Liver (tissue), 10 donors: ENCODE measurements at places on chromosomes 7 and 10. TPM values are rescaled to one million over a fixed set of nuclear protein-coding genes. Genes with fewer than 3 reads are reported as not detected.

GRCh38 chr7:120873401-120873800 is 15.5 kb upstream of the TSPAN12 start:
- DNase-seq, result no peak

- no peak for DNase-seq
Observed at GRCh38 chr7:4861673-4862072, at the start of gene PAPOLB. Gene PAPOLB (minus strand): TSS chr7:4862030. CDS start chr7:4861810, 220 bp downstream.

DNA sequence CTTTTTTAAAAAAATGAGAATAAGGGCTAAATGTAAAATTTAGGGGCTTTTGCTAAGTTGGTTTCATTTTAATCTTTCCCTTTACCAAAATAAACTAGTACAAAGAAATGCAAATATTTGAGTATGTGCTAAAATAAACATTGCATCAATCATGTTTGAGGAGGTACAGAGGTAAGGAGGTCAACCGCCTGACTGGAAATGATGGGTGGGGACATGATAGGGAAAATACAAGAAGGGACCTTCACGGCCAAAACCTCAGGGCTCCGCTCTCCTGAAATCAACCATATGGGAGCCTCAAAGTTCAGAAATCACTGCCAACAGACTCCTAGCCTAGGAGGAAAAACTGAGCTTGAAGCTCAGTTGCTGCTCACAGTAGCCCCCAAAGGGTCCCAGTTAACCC is 207.6 kb downstream of the AHR start:
- DNase-seq, result no peak

DNA sequence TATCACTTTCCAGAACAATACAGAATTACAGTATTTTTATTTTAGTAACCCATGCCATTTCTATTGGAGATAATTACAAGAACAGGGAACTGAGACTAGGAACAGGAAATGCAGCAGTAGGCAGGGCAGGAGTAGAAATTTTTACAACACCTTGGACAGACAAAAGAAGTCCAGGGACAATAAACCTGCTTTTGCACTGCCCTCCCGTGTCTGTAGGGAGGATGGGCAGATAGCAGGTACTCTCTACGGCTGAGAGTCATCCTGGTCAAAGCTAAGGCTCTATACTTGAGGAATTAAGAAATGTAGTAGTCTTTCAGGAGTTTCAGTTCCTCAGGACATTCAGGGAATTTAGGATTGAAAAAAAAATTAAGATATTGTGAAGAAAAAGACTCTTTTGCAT is 63.4 kb downstream of the VAX1 start:
- no peak for DNase-seq

- no peak for DNase-seq
Observed at GRCh38 chr10:35445150-35445884, 109.0 kb downstream of the CCNY start.

CLCN1 gene
- total RNA-seq, result not detected

WASL gene
- total RNA-seq, result 18.2 TPM

LIPA gene
- 65.4 TPM for total RNA-seq
